ENCODE measurements at places on chromosomes 6 and 20.

DNA sequence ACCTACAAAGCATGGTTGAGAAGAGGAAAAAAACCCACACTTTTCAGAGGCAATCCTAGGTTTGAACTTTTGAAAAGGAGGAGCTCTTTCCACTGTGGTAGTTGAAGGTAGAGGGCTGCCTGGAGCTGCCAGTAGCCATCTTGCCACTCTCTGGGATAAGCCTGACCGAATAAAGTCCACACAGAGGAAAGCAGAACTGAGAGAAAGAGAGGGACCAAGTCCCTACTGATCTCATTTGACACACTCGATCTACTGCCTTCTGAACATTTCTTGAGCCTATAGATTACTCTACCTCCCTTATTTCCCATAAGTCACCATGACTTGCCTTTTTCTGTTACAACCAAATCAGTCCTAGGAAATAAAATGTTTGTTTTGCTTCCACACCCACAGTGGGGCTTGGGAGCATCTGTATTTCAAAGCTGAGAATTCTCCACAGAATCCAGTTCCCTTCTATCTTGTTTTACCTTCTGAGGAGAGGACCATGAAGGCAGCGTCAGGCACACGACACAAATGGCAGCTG, 147.0 kb upstream of the PTPRK start:
- DNase-seq = no peak

DNA sequence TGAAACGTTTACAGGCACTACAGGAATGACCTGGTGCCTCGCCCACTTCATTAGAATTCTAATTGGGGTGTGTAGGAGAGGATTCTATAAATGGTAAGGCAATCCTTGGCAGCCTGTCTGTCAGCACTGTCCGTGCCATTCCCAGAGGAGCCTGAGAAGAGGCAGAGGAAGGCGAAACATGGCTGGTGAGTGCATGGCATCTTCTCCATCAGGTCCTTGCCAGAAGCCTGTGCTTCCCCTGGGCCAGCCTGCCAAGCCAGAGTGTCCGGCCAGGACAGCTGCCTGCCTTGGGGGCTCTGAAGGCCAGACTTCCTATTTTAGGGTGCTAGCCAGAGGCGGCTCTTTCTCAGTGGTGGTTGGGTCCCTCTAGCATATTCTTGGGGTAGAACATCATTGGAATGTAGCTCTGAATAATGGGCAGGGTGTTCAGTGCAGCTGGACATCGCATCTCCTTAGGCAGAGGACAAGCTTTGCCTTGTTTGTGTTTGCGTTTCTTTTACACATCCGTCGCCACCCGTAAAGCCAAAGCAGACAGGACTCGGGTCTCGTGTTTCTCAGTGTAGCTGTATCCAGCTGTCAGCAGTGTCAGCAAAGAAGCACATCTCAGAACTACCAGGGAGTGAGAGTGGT, at the start of gene TGM3:
Gene TGM3, plus strand, starts transcription at position 116 of the 630 bp plus-strand sequence. Its CDS starts 63 bp downstream, at position 179.
- DNase-seq = no peak

- no peak for DNase-seq
These were observed 14.3 kb upstream of the RNF182 start for GRCh38 chr6:13910443-13910842.

DNA sequence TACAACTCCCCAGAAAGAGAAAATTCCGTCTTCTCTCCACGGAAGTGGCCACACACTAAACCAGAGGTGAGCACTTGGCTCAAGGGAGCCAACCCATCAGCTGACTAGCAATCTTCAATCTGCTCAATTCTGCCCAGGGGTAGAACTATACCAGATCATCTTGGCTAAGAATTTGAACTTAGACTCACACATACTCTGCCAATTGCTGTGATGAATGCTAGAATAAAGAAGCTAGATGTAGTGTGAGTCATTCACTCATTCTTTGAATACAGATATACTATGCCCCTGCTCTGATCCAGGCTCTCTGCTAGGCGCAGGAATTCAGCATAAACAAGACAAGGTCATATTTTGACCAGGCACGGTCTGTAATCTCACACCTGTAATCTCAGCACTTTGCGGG, 147.9 kb upstream of the SHLD1 start:
- DNase-seq = no peak

GRCh38 chr6:57019434-57019833, 27.1 kb upstream of the KIAA1586 start:
- DNase-seq = no peak

DNA sequence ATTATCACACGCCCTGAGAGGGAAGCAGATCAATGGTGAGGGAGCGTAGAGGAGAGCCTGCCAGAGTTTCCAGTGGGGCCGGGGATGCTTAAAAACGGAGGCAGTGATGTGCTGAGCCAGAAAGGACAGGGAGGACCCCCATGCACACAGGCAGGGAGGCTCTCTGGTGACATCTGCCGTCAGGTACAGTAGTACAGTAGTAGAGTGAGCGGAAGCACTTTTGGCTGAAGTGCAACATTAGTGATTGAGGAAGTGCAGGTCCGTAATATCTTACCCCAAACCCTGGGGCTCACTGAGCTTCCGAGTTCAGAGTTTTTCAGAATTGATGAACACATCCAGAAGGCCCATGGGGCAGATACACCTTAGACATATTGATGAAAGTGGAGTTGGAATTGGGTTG, 42.1 kb downstream of the GFRA4 start:
- DNase-seq = no peak
